ENCODE measurements at places on chromosomes 5 and 9. TPM values are rescaled to one million over a fixed set of nuclear protein-coding genes. Genes with fewer than 3 reads are reported as not detected.

Gene MAST4
- total RNA-seq: 2.3 TPM

Gene ALDH1A1
- not detected for total RNA-seq

GRCh38 chr5:39674209-39675082 is 249.7 kb upstream of the DAB2 start:
- H3K4me1 ChIP-seq: peaks cover 6% of the 10 kb centered on the region
- no peaks in the 10 kb centered on the region for H3K36me3 ChIP-seq
- H3K27me3 ChIP-seq: no peaks in the 10 kb centered on the region
- DNase-seq: no peak
- H3K4me3 ChIP-seq: no peak overlapping the region

DNA sequence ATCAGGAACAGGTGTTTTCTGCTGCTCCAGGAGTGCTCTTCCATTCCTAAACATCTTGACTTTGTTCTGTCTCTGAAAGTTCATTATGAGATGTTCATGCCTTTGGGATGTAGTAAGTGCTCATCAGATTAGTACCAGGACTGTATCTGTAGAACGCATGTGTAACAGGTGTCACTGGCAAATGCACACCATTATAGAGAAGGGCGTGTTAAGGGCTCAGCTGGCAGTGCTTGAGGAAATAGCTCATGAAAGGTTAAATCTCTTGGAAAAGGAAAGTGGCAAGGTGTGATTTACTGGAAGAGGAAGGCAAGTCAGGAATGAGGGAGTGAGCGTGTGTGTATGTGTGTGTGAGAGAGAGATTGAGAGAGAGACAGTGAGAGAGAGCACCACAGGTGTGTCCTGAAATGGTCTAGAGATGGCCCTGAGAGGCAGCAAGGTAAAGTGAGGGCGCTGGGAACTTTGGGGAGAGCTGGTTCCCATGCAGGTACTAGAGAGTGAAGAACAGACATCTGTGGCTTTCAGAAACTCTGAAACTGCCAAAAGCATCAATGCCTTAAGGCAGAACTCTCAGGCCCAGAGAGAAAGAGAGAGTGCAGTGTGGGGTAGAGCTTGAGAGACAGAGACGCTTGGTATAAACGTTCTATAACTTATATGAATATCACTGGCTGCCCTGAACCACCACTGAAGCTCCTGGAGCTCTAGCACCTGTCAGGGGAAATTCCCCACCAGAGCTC is 13.7 kb upstream of the CXCL14 start:
- no peaks in the 10 kb centered on the region for H3K4me1 ChIP-seq
- H3K36me3 ChIP-seq: no peaks in the 10 kb centered on the region
- no peak overlapping the region for H3K4me3 ChIP-seq
- DNase-seq: no peak

DNA sequence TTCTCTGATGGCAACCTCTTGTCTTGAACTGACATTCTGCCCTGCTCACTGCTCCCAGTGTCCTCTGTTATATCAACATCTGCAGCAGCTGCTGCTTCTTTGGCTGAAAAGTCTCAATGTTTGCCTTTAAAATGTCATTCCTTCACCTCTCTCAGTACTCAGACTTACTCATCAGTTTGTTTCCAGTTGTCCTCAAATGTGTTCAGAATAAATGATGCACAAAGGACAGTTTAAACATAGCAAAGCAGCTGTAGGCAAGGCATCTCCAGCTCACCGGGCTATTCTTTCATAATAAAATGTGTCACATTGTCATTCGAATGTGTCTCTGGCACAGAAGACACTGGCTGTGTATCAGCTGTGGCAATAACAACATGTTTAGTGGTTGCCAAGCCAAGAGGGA is 590.9 kb upstream of the ZNF608 start:
- H3K27ac ChIP-seq: no peak overlapping the region
- DNase-seq: no peak
- no peaks in the 10 kb centered on the region for H3K27me3 ChIP-seq
- no peaks in the 10 kb centered on the region for H3K36me3 ChIP-seq

DNA sequence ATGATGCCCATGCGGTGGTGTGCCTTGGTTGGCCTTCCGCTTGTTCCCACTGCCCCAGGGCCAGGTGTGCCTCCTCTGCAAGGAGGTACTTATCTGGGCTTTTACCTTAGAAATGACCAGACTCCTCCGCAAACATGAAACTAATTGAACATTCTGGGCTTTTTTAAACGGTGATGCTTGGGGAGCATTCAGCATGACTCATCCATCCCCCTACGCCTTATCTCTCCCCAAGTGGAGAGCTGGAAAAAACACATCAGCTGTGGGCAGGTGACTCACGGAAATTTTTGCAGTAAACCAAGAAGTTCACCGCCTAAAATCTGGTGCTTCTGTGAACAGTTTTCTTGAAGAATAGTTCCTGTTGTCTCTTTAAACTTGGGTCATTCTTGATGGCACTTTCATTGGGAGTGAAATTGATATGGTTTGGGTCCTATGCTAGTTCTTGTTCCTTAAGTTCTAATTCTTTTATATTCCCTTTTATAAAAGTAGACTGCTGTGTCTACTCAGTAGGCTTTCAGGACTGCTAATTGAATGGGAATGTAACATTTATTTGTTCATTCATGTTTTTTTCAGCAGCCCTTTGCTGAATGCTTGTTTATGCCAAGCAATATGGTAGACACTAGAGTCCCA is 39.6 kb downstream of the SFXN1 start:
- peak; percentile 53 for DNase-seq
- H3K27ac ChIP-seq: peak overlapping the region; percentile 7
- H3K27me3 ChIP-seq: no peaks in the 10 kb centered on the region
- H3K4me1 ChIP-seq: peaks cover 20% of the 10 kb centered on the region
- H3K36me3 ChIP-seq: peaks cover 98% of the 10 kb centered on the region

DNA sequence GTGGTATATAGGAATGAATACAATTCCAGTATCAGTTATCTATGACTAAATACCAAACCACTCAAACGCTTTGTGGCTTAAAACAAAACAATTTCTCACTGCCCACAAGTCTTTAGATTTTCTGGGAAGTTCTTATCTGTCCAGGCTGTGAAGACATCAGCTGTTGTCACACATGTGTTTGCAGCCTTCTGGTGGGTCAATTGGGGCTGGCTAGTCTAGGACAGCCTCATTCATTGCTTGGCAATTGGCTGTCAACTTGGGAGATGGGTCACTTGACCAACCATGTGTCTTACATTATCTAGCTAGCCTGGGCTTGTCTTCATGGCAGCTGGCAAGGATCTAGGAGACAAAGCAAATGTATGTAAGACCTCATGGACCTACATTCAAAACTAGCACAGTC is 53.8 kb upstream of the PAPPA start:
- H3K27me3 ChIP-seq: no peaks in the 10 kb centered on the region
- no peak for DNase-seq
- no peak overlapping the region for H3K27ac ChIP-seq
- H3K4me3 ChIP-seq: no peak overlapping the region

- no peak for DNase-seq
- peaks cover 19% of the 10 kb centered on the region for H3K4me1 ChIP-seq
- no peak overlapping the region for H3K27ac ChIP-seq
- peaks cover 24% of the 10 kb centered on the region for H3K36me3 ChIP-seq
Observed at GRCh38 chr5:474840-475661, 32.1 kb downstream of the EXOC3 start.
